Activated CD4-positive, alpha-beta T cell treated with anti-CD3 and anti-CD28 coated beads for 36 hours (primary cell): ENCODE measurements at places on chromosomes 2 and 18. TPM values are rescaled to one million over a fixed set of nuclear protein-coding genes. Genes with fewer than 3 reads are reported as not detected.
A peak's percentile ranks its signal among the peaks of the same experiment; 100 is the strongest.

CNGA3 gene
- total RNA-seq = not detected

DSG4 gene
- not detected for total RNA-seq

ANKRD53 gene
- 0.14 TPM for total RNA-seq

GRCh38 chr2:27019931-27020855 is 12.6 kb upstream of the TMEM214 start:
- no peak for DNase-seq

DNA sequence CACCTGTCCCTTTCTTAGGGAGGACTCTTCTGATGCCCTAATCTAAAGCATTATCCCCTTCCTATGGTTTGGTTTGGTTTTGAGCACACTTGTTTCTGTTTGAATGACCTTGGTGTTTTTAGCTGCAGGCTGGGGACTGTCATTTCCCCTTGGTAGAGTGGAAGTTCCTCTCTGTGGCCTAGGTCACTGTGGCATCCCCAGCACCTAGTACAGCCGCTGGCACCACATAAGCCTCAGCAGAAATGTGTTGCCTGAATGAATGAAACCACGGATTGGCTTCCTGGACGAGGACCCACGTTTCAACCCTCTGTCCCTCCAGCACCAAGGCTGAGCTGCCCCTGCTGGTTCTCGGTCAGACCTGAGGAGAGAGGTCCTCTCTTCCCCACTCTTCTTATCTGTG is 159.9 kb downstream of the CTIF start:
- DNase-seq = no peak

DNA sequence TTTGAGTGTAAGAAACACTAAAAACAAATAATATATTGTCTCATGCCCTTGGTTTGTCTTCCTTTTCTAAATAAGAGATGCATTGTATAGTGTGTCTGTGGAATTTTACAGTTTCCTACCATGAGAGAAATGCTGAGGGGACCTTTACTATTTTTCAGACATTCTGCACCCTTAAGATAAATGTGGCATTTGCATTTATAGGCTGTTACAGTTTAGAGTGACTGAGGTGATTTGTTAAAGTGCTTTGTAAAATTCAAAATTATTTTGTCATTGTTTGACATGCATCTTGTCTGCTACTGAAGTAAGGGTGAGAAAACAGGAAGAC is 78.9 kb upstream of the ZSWIM2 start:
- DNase-seq = no peak

DNA sequence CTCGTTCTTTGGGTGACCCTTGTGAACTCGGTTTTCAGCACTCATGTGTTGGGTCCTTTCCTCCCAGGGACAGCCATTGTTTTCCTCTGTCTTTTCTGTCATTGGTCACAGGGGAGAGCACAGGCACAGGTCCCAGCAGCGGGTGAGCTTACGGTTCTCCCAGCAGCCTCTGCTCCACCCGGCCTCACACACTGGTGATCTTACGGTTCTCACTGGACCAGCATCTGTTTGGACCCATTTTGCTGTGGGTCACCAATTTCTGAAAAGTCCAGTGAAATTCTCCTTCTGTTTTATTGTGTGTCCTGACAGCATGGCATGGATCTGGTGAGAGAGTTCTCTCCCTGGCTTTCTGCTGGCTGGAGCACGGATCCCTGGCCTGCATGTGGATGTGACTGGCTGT is 49.8 kb upstream of the ANKRD62 start:
- no peak for DNase-seq

GRCh38 chr2:162365392-162365791 is 21.5 kb downstream of the GCA start:
- no peak for DNase-seq

SIX3 gene
- total RNA-seq = not detected

DNA sequence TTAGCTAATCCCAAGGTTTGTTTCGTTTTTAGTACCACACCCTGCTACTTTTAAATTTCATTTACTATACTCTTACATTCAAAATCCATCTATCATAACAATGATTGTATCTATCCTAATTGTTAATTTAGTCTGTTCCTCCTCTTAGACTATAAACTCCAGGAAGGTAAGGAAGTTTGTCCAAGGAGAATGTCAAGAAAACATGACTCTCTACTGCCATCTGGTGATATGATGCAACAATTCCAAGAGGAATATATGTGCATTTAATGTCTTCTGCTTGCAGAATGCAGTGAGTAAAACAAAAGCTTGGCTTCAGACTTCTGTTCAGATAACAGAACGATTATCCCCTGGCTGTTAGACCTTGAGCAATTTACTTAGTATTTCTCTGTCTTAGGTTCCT is 1267.1 kb downstream of the LRP1B start:
- no peak for DNase-seq

GRCh38 chr2:56183643-56184499 is at the start of gene CCDC85A:
CCDC85A (plus strand) TSS chr2:56183990; CDS start chr2:56184625, 635 bp downstream.
- DNase-seq = peak; percentile 85

SPC25 gene
- 38.4 TPM for total RNA-seq

- DNase-seq = no peak
Measured at GRCh38 chr2:152446213-152446612, 111.2 kb downstream of the FMNL2 start.

GRCh38 chr18:13661779-13662256 is 64.5 kb downstream of the FAM210A start:
- no peak for DNase-seq

DNA sequence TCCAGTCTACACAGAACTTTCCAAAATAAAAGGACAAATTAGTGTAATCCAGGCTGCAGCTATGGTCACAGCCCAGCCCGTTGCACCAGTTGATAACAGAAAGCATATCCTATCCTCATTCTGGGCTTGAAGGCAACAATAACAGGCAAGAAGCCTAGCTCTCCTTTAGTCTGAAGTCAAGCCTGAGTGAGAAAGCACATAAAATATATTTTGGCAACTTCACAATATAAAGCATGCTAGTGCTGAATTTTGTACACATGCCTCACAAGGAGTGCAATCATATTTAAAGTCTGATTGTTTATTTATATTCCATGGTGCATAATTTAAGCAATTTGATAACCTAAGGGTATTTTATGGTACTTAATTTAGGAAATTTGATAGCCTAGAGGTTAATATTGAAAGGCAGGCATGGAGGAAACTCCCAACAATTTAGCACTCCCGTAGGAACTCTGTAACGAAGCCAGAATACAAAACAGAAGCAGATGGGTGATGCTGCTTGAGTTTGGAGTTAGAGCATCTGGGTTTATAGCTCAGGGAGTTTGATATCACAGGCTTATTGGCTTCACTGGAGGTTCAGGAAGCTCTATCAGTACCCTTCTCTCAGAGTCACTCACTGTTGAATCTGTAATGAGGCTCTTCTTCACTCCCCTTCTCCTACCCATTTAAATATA is 1199.1 kb upstream of the GYPC start:
- DNase-seq = no peak

DNA sequence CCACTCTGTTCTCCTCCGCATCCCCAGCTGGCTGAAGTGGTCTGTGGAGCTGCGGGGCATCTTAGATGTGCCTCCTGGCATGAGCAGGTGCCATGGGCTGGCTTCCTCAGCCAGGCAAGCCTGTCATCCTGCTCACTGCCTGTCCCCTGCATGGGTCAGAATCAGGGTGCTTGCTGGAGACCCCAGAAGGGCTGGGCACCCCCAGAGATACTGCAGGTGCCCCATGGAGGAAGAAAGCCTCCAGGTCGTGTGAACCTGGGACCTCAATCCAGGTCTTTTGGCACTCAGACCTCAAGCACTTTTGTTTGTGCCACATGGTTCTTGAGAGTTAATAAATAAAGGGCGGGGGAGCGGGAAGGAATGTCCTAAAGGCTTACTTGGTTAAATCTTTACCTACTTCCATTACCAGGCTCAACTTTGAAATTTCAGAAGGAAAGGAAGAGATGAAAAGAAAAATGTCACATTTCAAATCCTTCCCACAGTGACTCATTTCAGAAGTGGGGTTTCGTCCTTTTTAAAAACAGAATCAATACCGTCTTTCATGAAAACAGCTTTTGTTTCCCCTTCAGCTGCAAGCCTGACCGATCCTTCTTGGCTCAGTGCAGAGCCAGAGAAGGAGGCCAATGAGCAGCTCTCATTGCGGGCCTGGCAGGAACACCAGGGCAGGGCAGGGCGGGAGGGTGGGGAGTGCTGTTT is 69.9 kb downstream of the RHOB start:
- no peak for DNase-seq

DNA sequence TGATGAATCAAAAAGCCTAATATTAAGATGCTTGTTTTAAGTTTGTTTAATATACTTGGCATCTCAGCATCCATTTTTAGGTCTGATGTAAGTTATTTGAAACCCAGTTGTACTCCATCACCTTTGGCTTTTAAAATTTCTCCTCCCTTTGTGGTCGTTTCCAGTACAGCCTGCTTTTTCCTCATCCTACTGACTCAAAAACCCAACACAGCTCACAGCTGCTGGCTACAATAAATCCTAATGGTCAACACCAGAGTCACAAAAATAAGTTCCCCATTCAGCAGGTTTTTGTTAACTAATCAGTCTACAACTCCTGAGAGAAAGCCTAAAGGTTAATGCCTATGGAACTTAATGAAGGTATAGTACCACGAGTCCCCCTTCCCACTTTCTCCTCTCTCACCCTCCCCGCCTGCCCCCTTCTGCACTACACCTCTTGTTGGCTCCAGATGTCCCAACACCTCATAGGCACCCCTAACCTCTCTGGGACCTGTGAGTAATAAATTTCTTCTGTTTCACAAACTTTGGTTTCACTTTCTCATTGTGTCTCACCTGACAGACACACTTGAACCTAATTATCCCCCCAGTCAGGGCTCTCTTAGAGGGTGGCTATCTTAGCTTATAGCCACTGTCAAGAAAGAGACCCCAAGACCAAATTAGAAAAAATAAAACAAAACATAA is 148.6 kb downstream of the GALNT1 start:
- DNase-seq = no peak

DNA sequence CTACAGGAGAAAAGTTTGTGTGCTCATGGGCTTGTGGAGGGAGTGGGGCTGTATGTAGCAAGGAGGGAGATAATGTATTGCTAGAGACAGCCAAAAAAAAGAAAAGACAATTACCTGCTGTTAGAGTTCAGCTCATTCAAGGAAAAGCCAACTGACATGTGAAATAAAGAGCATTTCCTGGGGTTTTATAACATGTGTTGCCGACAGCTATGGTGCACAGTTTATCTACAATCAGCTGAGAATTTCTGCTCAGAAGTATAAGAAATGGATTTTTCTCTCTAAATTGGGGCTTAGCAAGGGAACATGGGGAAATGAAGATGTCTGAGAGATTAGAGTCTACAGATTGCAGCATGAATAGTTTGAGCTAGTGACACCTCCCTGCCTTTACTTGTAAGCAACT is 674.1 kb downstream of the SUCLG1 start:
- no peak for DNase-seq

- no peak for DNase-seq
Measured at GRCh38 chr2:10285191-10285555, 17.5 kb upstream of the HPCAL1 start.

DNA sequence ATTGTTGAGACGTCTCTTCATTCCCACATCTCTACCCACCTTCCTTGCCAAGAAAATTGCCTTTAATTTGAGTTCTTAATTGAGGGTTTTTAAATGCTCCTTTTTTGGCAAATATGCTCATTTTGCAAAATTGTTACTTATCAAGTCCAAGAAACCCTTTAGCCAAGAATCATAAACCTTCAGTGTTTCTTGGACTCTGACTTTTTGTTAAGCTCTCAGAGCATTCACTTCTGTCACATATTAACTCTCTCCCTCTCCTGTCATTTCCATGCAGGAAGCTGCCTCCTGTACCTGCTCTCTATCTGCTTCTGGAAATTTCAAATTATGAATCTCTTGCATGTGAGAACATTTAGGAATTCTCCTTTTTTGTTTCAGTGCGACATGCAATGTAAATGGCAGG is 100.0 kb upstream of the PIEZO2 start:
- DNase-seq = no peak

- DNase-seq = no peak
Measured at GRCh38 chr18:78972930-78973331, 6.7 kb upstream of the SALL3 start.

DNA sequence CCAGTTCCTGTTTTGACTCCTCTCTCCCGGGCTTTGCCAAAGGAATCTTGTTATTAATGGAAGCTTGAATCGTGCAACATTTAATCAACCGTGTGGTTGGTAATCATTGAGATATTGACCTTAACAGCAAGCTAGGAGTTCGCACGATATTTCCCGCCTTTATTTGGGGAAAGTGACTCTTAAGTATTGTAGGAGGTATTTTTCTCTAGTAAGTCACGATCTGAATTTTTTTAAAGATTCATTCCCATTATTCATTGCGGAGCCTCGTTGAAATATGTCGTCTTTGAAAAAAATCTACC is 663 bp downstream of the NUP35 start:
- no peak for DNase-seq

SERPINB7 gene
- total RNA-seq = not detected

DNA sequence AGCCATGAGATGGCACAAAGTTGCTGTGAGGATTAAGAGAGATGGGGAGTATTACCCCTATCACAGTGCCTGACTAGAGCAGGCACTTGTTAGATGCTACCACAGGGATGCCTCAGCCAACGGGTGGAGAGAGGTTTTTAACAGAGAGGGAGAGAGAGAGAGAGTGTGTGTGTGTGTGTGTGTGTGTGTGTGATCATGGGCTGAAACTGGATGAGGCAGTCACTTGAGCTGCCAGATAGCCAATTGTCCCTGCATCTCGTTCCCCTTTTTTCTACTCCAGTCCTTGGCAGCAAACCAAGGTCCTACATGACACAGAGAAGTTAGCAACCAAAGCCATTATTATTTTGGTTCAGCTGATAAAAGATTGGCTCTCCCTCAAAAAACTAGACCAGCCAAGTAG is 3.0 kb downstream of the CD8A start:
- no peak for DNase-seq

REG3A gene
- not detected for total RNA-seq

IL1RL2 gene
- total RNA-seq = 1.7 TPM

DNA sequence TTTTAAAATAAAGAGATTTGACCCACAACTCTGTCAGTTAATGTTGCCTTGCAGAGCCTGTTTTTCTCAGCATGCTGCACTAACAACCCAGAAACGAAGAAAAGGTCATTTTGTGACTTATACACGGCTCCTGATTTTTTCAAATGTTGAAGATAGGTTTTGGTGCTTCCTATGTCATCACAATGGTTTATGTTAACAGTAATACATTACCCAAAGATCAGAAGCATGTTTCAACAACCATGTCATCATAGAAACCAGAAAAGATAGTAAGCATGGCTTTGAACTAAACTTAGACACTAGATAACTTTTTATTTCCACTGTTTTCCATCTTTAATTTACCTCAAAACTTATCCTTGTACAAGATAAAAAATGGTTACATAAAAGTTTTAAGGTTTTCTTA is 10.1 kb downstream of the BAZ2B start:
- DNase-seq = no peak

- DNase-seq = no peak
Measured at GRCh38 chr2:28137221-28137620, 246.7 kb downstream of the BABAM2 start.

- DNase-seq = no peak
Measured at GRCh38 chr2:64404743-64405142, 49.2 kb upstream of the LGALSL start.

GKN2 gene
- not detected for total RNA-seq

GRCh38 chr2:241812730-241813643 is 4.0 kb downstream of the NEU4 start:
- DNase-seq = no peak

- no peak for DNase-seq
Measured at GRCh38 chr2:157905092-157905491, 29.0 kb upstream of the ACVR1 start.
